ENCODE measurements at places on chromosomes 6 and 20.

DNA sequence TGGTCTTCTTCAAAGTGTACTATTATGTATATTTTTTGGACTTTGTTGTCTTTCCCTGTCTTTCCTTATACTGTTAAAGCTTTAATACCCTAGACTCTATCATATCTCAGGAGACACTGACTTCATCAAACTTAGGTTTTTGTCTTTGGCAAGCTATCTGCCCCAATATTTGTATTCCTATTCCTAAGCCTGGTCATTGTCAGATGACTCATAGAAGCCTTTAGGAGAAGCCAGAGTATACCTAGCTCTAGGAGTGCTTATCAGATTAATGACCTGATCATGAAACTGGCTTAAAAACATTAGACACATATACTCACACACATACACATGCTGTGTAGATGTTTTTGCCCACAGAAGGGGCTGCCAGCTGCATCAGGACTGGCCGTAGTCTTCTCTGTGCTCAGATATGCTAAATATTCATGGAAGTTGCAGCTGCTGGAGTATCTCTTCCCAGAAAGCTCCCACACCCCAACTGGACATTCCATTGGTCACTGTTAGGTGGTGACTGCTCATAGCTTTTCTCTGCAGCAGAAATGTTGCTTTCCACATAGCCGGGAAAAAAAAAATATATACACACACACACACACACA is 102.0 kb downstream of the ANKS1A start:
- DNase-seq = no peak

- no peak for DNase-seq
Measured at GRCh38 chr6:129555206-129555832, 154.7 kb downstream of the ARHGAP18 start.

- no peak for DNase-seq
Measured at GRCh38 chr6:622462-622861, 34.4 kb downstream of the HUS1B start.

- no peak for DNase-seq
Measured at GRCh38 chr20:35059110-35059509, 33.5 kb downstream of the TRPC4AP start.

DNA sequence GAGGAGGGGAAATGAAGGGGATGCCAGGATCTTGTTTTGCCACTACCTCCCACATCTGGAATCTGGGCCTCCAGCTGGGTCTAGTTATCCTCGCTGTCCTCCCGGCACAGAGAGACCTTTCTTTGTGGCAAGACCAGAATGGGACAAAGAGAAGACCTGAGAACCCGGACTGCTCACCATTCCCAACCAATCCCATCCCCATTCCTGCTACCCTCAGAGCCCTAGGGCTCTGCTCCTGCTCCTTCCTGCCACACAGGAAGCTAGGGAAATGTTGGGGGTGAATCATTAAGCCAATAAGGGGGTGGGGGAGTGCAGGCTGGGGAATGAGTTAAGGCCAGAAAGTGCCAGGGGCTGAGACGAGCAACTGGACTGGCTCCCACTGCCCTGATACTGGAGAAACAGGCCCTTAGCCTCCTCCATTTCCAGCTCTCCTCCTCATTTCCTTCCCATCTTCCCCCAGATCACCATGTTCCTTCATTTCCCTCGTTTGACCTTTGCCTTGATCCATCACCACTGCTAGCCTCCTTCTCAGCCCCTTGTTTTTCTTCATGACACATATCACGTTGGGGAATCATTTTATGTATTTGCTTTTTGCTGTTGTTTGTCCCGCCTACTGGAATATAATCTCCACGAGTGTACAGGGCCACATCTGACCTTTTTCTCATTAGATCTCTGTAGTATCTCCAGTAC is 4.6 kb upstream of the IER3 start:
- DNase-seq = no peak

GRCh38 chr6:140201787-140202458 is 827.5 kb upstream of the CITED2 start:
- DNase-seq = no peak

DNA sequence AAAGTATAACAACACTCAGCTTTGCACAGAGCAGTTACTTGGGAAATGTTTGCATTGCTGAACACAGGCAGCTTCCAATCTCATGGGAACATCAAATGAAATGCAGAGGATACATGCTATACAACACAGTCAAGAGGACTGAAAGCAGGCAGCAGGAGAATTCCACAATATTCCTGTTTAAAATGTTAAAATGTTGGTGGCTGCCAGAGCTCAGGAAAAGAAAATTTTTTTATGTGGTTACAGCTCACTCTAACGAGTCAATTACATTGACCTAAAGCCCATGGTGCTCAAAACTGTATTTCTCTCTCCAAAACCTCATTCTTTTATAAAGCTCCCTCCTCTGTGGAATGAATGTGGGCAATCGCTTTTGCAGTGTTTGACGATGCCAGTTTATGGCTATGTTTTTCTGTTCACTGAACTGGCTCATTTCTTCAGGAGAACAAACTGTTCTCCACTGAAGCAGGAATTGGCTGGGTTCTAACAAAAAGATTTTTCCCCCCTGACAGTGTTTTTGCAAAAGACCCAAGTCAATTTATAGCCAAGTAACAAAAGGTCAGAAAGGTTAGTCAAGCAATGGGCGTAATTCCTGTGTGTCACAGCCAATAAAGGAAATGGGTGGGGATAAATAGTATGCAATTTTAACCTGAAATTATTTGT is 69.0 kb downstream of the ZHX3 start:
- DNase-seq = no peak

DNA sequence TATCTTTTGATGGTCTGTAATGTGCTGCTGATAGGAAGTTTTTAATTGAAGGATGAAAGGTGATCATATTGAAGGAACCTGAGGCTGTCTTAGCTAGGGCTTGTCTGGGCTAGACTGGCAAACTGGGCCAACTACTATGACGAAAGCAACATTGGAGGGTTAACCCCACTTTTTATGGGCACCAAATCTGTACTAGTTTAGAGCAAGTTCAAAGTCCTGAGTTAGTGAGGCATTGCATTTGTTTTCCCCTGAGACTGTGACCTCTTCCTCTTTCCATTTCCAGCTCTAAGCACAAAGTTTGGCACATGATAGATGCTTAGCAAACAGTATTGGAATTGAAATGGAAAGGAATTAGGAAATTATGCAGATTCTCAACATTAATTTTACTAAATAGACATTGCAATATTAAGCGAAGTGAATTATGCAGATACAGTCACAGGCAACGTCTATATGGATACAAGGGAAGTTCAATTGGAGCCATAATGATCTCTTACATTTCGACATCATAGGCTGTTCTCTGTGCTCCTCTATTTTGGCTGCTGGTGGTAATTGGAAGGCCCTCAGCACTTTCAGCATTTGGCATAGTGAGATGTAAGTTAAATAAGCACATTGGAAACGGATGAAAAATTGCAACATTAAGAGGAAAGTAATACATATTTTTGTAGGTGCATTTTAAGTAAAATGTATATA is 22.2 kb downstream of the CEP57L1 start:
- no peak for DNase-seq

DNA sequence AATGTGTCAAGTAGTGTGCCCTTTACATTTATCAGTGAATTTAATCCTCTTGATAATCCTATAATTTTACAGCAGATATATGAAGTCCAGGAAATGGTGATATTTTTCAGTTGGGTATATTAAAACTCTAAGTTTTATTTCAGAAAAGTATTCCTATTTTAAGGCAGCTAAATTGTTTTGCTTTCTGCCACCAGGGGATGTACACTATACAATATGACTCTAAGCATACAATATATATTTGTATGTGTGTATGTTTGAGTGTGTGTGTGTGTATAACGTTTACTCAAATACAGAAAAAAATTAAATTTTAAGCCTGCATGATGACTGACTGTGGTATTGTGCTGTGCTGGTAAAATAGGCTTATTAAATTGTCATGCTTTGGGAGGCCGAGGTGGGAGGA is 102.0 kb upstream of the RUNX2 start:
- no peak for DNase-seq
